ENCODE measurements at places on chromosomes 11 and 22.

- DNase-seq, result peak; percentile 86
Measured at GRCh38 chr11:113384551-113384950, 3.0 kb upstream of the ANKK1 start.

DNA sequence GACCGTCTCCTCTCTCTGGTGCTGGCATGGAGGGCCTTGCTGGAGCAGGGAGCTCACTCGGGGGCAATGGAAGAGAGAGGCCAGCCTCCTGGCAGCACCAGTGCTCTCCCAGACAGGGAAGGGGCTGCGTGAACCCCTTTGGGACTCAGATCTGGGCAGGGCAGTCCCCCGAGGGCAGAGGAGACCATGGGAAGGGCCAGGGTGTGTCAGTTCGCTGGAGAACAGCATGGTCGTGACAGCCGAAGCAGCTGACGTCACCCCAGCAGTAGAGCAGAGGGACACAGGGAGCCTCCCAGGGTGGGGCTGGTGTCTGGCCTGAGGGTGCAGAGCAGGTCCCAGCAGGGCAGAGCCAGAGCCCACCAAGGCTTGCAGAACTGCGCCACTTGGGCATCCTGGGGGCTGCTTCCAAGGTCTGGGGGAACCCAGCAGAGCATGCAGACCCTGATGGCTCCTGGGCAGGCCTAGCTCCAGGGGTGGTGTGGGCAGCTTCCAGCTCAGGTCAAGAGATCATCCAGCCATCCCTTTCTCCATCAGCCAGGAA lies 71.0 kb upstream of the KCNQ1OT1 start:
- no peak for DNase-seq

GRCh38 chr11:134862587-134863195 lies 450.6 kb upstream of the B3GAT1 start:
- DNase-seq, result no peak

DNA sequence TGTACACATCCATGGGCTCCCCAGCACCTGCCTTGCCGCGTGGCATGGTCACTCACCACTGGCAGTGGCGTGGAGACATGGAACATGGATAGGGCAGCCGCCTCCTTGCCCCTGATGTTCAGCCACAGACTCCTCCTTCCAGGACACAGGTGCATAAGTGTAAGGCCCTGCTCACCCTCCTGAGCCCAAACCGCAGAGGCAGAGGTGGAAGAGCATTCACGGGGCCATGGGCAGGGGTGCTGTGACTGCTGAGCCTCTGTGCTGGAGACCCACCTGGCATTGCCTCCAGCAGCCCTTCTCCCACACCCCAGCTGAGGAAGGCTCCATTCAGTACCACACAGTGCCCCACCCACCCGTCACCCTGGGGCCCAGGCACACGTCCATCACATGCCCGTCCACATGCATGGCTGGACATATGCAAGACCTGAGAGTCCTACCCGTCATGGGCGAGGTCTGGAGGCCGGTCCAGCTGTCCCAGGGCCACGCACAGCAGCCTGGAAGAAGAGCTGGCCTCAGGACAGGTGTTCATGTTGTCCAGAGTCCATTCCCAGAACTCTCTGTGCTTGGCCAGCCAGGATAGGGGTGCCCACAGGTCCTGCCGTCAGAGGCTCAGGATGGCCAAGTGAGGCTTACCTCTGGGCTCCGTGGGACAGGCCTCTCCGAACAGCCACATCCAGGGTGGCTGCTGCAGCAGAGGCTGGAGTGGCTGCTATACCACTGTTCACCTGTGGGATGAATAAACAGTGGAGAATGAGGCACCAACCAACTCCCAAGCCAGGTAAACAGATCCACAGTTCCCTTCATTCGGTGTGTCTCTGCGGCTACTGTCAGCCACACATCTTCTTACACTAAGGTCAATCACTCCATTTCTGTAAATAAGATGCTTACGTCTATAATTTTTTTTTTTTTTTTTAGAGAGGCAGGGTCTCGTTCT lies 1.7 kb upstream of the TUBGCP6 start:
- DNase-seq, result no peak

- DNase-seq, result no peak
Measured at GRCh38 chr11:103484545-103484944, 375.3 kb downstream of the DYNC2H1 start.

DNA sequence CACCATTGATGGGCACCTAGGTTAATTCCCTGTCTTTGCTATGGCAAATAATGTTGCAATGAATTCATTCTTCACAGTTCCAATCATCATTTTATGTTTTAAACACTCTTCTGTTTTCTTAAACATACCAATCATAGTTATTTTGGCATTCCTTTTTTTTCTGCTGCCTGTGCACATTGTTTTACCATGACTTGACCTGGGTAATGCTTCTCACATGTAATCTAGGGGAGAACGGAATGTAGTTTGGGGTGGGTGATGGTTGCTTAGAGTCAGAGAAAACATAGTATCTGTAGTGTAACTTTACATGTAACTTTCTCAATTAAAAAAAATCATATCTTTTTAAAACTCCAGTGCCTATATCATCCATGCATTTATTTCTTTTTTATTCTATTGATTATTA lies 1945.3 kb upstream of the RAG2 start:
- DNase-seq, result peak; percentile 83

- DNase-seq, result no peak
Measured at GRCh38 chr11:96221244-96222070, 121.5 kb downstream of the MAML2 start.

GRCh38 chr11:1892116-1892515 lies 421 bp upstream of the PRR33 start:
- no peak for DNase-seq

GRCh38 chr22:44956840-44957767 lies 52.7 kb downstream of the PHF21B start:
- DNase-seq, result no peak

GRCh38 chr11:111444040-111444439 lies 65.0 kb upstream of the POU2AF1 start:
- DNase-seq, result no peak

GRCh38 chr11:76785513-76785912 lies 2.4 kb downstream of the TSKU start:
- DNase-seq, result no peak

DNA sequence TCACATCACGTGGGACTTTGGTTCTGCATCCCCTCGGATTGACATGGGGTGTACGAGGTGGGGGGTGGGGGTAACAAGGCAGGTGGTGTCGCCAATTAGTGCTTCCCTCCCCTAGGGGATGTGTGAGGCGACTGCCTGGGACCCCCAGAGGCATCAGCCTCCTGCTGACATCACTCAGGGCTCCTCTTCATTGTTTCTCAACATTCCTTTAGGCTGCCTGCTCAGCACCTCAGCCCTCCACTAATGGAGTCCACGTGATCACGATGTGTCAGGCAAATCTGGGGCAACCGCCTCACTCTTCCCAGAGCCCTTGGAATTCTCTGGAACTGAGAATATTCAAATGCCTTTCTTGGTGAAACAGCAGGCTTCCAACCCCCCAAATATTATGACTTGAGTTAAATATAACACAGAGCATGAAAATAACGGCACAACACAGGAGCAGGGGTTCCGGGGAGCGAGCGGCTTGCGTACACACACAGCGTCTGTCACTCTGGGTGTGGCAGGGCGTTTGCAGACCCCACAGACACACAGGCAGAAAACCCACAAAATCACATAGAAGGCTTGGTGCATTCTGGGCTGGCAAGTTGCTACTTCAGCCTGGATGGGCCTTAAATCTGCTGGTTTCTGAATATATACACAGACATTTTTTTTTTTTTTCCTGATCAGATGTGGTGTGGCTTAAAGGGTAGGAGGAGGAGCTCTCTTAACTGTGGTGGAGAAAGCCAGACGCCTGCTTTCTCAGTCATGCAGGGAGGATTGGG lies 170.1 kb upstream of the CADM1 start:
- no peak for DNase-seq

DNA sequence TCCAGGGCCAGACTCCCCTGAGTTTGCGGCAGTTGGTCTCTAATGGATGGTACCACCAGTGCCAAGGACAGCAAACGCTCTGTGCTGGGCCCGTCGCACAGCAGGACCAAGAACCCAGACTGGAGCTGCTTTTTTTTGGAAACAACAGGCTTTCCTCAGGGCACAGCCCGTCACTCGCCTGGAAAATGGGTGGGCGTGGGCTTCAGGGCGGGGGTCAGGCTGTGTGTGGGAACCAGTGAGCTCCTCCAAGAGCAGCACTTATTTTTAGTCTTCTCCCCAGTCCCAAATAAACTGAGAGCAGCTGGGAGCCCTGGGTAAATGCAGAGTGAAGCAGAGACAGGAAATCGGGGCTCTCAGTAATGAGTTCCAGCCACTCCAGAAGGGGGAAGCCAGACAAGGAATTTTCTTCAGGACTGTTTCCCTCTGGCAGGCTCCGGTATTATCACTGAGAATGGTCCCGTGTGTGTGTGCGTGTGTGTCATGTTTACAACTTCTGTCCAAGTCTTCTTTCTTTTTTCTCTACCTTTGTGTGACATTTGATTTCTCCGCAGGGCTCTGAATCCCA lies 63.0 kb downstream of the PPFIBP2 start:
- DNase-seq, result no peak

- DNase-seq, result no peak
Measured at GRCh38 chr11:17922416-17922788, 90.4 kb downstream of the SERGEF start.

DNA sequence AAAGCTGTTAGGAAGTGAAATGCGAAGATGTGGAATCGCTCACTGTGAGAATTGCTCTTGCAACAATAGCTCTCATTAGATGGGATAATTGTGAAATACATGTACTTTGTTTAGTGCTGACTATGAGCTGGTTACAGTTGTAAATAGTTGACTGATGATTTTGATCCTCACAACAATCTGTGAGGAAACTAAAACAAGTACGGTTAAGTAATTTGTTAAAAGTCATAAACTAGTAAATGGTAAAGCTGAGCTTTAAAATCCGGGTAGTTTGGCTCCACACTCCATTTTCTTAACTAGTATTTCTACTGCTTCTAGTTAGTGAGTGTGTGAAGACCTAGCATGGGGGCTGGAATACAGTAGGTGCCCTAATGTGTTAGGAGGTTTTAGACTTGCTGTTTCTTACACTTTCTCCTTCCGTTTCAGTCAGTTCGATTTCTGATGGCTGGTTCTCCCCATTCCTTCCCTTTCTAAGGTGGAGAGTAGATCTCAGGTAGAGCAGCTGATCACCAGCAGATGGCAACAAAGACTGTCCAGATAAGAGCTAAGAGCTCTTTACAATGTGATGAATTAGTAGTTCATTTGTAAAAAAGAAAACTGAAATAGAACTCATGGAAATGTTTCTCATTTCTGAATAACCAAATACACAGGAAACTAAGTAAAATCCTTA lies 16.3 kb upstream of the CYP2R1 start:
- peak; percentile 7 for DNase-seq

- DNase-seq, result no peak
Measured at GRCh38 chr11:72001834-72002591, 3.3 kb downstream of the IL18BP start.

- DNase-seq, result no peak
Measured at GRCh38 chr22:22038178-22038880, 55.7 kb upstream of the TOP3B start.

DNA sequence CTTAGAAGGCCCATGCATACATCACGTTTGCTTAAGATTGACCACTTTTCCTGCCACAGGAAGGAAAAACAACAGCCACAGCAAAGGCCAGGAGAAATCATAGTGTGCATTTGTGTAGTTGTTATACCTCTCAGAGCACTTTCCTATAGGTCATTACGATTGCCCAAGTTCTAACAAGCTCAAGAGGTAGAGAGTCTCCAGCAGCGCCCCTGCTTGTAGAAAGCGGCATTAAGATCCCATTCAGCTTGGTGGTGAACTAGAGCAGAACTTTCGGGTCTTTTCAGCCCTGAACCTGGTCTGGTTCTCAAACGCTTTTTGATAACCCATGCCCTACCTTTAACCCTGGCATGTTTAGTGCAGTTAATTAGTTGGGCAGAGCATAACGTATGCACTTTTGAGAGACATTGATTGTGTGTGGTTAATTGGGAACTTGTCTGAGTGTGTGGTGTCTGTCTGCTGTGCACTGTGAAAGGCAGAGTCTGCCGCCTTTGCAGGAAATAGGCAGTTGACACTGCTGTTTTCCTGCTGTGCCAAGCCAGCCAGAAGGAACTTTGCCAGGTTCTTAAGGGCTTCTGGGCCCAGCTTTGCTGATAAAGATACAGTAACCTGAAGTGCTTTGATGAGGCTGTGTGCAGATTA lies 109.9 kb upstream of the CLMP start:
- no peak for DNase-seq

DNA sequence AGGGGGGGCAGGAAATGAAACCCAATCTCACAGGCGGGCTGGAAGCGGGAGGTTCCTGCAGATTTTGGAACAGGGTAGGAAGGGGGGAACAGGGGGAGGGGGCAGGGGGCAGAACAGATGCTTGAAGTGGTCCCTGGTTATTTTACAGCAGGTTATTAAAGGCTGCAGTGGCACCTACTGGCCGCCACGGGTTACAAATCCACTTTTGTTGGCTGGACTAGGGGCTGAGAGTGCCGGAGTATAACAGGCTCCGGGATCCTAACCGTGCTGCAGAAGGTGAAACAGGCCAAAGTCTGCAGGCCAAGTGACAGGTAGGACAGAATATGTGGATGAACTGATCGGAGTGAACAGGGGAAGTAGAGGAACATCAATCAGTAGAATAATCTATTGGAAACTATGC lies 2.5 kb downstream of the ROBO3 start:
- no peak for DNase-seq

- DNase-seq, result no peak
Measured at GRCh38 chr11:47353978-47354774, 1.7 kb upstream of the MYBPC3 start.

DNA sequence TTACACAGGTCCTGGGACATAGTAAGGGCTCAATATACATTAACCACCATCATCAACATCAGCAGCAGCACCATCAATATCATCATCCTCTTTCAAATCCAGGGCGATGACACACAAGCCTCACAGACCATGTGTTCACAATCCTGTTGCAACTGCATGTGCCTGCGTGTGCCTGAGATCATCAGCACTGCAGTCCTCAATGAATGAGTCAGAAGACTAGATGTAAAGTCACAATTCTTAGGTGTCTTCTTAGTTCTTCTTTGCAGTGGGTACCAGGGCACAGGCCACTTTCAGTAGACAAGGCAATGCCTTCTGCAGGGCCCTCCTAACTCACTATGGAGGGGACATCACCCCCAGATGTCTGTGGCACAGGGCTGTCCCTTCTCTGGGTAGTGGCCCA lies 111.1 kb downstream of the MYO18B start:
- no peak for DNase-seq

DNA sequence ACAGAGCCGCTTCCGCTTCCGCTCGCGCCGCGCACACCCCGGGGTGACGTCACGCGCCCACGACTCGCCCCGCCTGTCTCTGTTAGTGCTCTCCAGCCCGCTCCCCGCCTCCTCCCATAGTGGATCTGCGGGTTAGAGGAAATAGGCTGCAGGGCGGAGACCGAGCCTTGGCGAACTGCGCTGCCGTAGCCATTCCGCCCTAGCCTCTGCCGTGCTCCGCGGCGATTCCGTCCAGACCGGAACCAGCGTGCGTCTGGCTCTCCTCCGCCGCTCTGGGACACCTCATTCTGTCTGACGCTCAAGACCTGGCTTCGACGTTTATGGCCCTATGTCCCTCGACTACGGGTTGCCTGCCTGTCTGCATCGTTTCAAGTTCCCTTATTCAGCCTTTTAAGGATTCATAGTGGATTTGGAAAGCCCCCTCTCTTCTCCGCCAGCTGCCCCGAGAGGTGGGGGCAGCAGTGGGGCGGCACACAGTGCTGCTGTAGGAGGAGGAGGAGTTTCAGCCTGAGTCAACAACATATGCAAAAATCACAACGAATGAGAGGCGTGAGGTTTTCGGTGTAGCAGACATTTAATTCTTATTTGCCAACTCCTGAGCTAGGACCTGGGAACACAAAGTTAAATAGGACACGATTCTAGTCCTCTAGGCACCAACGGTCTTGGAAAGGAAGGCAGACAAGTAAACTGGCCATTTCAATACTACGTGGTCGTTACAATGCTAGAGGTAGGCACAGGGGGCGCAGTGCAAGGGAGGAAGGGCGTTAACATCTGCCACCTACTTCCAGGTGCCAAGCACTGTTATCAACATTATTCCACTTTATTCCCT lies at the start of gene TAF10:
TAF10 (minus strand) TSS at position 4 of the 829 bp plus-strand sequence. CDS start 27 bp downstream, outside the sequence.
- peak; percentile 96 for DNase-seq
